ENCODE measurements at places on chromosomes 11 and 22.

DNA sequence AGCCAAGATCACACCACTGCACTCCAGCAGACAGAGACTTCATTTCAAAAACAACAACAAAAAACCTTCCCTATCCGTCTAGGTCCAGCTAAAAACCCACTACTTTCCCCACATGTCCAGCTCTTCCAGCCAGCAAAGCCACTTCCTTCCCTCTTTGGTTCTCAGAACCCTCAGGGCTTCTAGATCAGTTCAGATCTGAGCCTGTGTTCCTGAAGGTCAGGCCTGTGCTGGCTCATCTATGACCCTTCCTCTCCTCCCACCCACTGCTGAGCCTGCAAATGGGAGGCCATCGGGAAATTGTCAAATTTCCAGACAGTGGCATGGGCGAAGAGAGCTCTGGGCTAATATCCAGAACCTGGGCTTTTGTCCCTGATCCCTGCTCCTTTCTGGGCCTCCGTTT is 37.8 kb downstream of the SLCO2B1 start:
- DNase-seq: no peak

DNA sequence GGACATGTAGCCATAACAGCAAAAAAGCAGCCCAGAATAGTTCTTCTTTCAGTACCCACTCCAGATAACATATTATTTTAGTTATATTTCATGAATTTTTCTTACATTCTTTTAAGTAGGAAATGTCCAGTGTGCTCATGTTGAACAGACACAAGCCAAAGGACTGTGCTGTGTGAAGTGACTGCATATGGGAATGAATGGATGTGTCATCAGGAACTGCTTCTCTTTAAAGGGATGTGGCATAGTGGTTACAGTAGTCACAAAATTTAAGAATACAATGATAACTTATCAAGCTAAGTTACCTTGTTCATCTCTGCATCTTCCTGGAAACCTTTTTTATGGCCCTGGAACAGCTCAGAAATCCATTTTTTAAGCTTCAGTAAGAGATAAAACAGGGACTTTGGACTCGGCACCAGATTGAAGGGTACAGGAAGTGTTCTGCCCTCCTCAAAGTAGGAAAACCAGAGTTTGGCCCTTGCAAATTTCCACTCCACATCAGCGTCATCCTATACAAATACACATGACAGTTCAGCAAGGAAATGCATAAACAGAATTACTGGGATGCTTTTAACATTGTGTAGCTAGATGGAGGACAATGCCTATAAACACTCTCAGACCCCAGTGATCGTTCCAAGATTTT is 112.8 kb downstream of the TRPC6 start:
- DNase-seq: no peak

DNA sequence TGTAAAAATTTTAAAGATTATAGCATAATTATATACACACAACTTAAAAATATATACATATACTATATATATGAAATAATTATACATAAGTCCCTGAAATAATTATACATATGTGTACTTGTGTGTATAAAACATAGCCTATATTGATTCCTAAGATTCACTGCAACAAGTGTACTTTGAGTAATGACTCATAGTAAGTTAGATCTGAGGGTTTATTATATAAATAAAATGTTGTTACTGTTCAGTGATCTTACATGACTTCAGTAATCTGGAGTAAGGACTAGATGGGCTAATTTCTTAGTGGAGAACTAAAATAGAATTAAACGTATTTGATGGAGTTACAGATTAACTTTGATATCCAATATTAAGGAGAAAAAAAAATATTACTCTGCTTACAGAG is 350.5 kb downstream of the CNTN5 start:
- no peak for DNase-seq

DNA sequence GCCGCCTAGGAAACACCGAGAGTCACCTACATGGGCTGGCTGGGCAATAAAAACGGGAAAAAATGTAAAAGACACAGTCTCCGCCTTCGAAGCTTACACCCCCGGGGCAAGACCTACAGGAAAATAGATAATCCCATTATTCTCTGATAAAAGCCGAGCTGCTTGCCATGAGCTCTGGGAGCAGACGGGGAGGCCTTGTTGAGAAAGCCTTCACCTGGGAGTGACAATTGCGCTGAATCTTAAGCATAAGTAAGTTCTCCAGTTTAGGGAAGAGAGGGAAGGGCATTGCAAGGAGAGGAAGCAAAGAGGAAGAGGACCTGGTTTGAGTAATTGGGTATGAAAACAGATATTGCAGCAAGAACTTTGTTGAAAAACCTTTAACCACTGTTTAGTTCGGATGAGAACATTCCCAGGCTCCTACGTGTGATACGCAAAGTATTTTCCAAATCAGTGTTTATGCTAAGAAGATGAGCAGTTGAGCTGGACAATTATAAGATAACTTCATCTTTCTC is 813 bp upstream of the BTBD10 start:
- DNase-seq: no peak

DNA sequence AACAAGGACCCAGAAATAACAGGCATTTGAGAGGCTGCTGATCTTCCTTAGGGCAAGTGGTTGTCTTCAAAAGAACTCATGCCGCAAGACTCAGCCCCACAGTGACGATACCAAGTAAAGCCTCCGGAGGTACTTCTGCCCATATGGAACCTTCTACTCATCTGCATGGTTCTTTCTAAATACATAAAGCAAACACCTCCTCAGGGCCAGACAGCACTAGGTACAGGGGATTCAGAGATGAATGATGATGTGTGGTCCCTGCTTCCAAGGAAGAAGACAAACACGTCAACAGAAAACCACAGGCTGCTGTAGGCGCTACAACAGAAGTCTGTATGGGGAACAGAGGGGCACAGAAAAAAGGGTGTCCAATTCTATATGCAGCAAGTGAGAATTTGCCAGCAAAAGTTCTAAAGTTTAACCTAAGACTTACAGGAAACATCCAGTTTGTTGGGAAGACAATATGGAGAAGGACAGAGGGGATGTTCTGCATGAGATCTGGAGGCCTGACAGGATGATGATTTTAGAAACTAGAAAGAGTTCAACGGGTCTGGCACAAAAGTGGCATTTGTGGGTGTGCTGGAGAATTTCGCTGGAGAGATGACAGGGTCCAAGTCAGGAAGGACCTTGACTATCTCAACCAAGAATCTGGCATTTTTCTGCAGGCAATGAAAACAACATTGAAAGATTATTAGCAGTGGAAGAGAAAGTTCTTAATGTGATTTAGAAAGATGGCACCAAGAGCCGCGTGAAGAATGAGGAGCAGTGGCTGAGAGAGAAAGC is 23.7 kb downstream of the JAML start:
- DNase-seq: peak; percentile 77

DNA sequence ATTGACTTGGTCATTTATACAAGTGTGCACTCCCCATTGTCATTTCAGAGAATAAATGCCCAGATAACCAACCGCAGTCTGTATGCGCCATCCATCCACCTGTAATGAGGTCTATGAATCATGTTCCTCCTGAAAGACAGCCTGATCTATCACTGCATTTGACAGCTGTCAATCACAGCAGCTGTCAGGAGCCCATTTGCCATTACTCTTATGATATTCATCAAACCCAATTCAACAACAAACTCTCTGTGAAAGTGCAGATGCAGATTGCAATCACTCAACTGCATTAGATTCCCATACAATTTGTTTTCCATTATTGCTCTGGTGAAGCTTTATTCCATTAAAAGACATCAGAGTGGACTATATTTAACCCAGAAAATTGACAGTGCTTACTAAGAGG is 586.9 kb upstream of the KIRREL3 start:
- DNase-seq: no peak

DNA sequence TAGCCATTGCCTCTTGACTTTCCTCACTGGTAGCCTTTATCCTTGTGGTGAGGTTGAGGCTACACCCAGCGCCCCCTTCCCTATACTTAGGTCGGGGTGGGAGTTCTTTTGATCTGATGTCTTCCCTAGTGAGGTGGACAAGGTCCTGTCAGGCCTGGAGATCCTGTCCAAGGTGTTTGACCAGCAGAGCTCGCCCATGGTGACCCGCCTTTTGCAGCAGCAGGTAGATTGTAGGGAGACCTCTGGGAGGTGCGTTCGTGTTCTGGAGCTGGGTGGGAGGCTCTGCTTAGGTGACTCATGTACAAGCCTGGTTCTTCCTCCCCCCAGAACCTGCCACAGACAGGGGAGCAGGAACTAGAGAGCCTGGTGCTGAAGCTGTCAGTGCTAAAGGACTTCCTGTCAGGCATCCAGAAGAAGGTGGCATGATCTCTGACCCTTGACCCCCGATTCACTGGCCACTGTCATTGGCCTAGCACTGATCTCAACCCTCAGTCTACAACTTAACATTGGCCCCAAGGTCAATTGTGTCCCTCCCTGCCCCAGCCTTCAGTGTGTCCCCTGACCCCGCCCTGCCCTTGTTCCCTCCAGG is 4.9 kb downstream of the INPPL1 start:
- no peak for DNase-seq

- no peak for DNase-seq
These were observed 26.4 kb downstream of the CDKN1C start for GRCh38 chr11:2858995-2859698.

DNA sequence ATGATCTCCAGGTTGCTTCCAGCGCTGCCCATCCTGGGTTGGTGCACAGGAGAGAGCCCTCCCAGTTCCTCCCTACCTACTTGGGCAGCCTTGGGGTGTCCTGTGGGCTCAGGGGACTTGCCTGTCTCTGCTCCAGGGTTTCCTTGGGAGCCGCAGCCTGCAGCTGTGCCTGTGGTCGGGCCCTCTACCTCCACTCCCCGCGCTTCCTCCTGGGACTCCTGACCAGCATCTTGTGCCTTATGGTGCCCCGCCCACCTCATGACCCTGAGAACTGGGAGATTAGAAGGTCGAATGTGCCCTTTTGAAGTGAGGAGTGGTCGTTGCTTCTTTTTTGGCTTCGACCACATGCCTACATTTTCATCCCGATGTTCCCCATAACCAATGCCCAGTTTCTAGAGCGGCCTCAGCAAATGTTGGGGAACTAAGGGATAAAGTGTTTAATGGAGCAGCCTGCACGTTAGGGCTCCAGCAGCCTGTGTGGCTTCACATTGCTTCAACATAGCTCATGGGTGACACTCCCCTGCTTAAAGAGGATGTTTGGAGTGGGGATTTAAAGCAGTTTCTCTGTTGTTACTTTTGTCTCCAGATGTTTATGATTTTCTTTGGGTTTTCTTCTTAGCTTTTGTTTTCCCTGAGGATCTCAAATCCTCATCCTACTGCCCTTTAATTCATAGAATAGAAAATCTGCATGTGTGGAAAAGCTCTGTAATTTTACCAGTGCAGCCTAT is 248.8 kb downstream of the TBC1D22A start:
- DNase-seq: no peak

GRCh38 chr11:95152876-95153856 is 63.5 kb downstream of the ENDOD1 start:
- peak; percentile 32 for DNase-seq

DNA sequence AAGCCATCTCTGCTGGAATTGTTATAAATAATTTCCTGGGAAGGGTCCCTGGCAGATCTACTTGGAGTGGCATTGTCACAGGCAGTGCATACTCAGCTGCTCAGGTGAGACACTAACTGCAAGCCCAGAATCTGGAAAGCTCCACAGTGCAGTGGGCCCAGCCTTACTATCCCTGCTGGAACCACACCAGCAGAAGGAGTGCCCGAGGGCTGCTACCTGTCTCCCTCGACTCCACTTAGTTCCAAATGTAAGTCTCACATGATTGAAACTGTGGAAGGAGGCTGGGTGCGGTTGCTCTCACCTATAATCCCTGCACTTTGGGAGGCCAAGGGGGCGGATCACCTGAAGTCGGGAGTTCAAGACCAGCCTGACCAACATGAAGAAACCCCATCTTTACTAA is 14.3 kb upstream of the SYVN1 start:
- no peak for DNase-seq

DNA sequence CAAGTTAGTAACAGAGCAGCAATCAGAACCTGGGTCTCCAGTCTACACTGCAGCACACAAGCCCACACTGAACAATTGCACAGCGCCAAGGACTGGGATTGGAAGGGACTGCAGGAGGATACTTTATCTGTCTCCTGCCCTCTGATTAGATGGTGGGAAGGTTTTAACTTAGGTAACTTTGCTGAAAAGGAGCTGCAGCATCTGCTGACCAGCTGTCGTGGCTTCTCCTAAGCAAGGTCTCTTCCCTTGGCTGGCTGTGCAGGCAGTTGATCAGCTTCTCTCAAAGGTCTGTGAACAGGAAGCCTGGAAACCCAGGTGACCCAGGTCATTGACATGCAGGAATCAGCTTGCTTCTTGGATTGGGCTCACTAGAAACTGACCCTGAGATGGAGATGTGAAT is 82.4 kb downstream of the ISX start:
- DNase-seq: no peak

GRCh38 chr11:79232346-79232745 is 208.5 kb downstream of the TENM4 start:
- DNase-seq: no peak

DNA sequence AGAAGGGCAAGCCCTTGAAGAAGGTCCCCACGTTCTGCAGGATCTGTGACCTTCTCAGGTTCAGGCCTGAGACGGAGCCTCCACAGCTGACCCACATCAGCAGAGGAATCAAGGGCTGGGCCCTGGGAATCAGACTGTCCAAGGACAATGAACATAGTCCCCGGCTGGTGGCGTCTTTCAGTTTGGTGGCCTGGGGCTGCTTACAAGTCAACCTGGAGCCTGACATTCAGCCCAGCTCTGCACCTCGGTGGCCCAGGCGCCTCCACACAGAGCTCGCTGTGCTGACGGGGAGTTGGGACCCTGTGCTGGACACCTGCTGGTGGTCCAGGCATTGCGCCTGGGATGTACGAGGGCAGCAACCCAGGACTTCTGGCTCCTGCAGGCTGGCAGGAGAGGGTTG is 523.5 kb downstream of the TBC1D22A start:
- no peak for DNase-seq

- no peak for DNase-seq
These were observed 5.0 kb downstream of the PDGFB start for GRCh38 chr22:39239561-39240423.

GRCh38 chr11:83723999-83724398 is 437.8 kb upstream of the CCDC90B start:
- peak; percentile 30 for DNase-seq

GRCh38 chr11:79971255-79971654 is 530.4 kb upstream of the TENM4 start:
- no peak for DNase-seq

GRCh38 chr11:9753021-9753420 is 89.1 kb downstream of the SWAP70 start:
- DNase-seq: peak; percentile 44

GRCh38 chr11:7527029-7527428 is 13.2 kb downstream of the PPFIBP2 start:
- DNase-seq: peak; percentile 38

- DNase-seq: no peak
These were observed 51.6 kb downstream of the CYTH4 start for GRCh38 chr22:37333724-37334460.

DNA sequence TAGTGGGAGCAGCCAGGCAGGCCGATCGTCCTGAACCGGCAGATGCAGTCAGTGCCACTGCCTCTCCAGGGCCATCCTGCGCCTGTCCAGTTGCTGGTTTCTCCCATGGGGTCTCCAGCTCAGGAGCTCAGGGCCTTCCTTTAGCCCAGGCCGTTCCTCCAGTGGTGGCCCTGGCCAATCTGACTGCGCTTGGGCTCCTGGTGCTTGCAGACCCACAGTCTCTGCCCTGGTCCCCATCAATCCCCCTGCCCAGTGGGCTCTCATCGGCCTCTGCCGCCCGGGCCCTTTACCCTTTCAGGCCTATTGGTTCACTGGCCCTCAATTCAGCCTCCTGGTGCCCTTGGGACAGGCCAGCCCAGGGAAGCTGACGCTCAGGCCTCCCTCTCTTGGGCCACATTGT is 29.2 kb upstream of the TSKU start:
- no peak for DNase-seq

GRCh38 chr11:64654958-64655541 is 64.0 kb downstream of the SLC22A12 start:
- DNase-seq: no peak

All from activated T-cell treated with anti-CD3 and anti-CD28 coated beads, Interleukin-2, amount 50 U/mL, for 72 hours (primary cell).